ENCODE measurements at places on chromosomes 5 and 9.

DNA sequence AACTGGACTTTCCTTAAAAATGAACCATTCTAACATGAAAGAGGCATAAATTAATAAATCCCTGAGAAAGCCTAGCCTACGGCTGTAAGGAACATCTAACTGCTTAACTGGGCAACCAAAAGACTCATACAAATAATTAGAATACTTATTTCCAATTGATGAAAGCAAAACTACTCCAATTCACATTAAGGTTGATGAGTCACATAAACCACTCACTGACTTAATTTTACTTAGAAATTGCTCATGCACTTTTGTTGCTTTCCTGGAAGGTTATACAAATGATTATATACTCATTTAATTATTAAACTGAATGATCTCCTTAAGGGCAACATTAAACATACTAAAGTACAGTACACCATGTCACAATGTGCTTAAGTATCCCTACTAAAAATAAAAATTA is 101.9 kb downstream of the NFIB start:
- DNase-seq = no peak

DNA sequence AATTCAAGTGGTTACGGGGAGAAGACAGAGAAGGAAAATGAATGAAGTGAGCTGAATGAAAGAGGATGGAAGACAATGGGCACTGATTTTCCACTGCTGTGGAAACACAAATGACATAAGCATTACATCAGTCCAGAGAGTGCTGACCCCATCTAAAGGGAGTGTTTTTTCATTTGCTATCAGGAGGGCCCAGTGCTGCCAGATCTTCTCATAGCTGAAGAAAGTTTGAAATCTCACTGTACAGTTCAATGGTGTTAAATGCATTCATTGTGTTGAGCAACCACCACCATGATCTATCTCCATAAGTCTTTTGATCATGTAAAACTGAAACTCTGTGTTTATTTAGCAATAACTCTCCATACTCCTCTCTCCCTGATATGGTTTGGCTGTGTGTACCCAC is 41.5 kb upstream of the STARD4 start:
- no peak for DNase-seq

DNA sequence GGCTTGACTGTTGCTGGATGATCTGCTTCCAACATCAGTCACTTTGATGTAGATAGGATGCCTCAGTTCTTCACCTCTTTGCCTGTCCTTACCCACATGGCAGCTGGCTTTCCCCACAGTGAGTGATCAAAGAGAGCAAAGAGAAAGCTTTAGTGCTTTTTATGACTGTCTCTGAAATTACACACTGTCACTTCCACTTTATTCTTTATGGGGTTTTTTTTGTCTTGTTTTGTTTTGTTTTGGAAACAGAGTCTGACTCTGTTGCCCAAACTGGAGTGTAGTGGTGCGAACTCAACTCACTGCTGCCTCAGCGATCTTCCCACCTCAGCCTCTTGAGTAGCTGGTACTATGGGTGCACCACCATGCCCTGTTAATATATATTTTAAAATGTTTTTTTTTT is 32.4 kb upstream of the C5orf24 start:
- DNase-seq = no peak

DNA sequence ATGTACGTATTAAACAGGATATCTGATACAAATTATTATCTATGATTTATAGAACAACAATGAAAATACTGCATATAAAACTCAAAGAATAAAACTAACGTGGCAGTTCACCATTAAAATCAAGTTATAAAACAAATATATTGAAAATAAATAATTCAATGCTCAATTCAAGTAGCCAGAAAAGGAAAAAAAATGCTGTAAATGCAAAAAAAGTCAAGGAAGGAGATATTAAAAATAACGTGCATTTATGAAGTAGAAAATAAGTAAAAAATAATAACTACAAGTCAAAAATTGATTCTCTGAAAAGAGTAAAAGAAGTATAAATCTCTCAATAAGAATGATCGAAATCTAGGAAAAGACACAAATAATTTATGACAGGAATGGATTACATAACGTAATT is 460.5 kb upstream of the CD180 start:
- DNase-seq = no peak

- no peak for DNase-seq
These were observed 98.8 kb upstream of the RAPGEF1 start for GRCh38 chr9:131838530-131839280.

- DNase-seq = no peak
These were observed 82.7 kb downstream of the IZUMO3 start for GRCh38 chr9:24462951-24463350.

GRCh38 chr5:84430079-84430478 is 45.4 kb upstream of the EDIL3 start:
- DNase-seq = no peak

DNA sequence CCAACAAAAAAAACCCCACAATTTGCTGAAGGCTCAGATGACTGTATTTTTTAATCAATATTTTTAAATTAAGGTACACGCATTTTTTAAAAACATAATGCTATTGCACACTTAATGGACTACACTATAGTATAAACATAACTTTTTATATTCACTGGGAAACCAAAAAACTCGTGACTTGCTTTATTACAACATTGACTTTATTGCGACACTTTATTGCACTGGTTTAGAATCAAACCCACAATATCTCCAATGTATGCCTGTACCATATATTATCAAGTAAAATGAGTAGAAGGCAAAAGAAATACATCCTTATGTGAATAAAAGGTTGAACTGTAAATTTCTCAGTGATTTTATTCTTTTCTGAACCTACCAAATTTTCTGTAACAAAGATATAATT is 53.7 kb downstream of the RICTOR start:
- DNase-seq = no peak

DNA sequence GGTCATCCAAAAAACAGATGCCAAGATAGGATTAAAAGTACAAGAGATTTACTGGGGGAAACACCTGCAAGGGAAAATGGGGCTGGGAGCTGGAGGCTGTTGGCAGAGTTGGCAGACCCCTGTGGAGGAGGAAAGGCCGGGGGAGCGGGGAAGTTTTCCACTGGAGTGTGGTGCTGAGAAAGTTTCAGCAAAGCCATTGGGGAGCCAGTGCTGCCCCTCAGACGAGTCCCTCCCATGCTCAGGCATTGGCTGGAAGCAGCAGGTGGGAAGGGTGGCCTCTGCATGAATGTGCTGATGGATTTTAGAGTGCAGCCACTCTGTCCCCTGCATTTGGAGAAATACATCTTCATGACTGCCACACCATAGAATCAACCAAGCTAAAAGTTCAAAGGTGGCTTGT is 52.8 kb downstream of the TTC1 start:
- no peak for DNase-seq

GRCh38 chr5:107871023-107871422 is 200.3 kb upstream of the EFNA5 start:
- no peak for DNase-seq

GRCh38 chr5:159956074-159956473 is 39.8 kb downstream of the ADRA1B start:
- DNase-seq = no peak

DNA sequence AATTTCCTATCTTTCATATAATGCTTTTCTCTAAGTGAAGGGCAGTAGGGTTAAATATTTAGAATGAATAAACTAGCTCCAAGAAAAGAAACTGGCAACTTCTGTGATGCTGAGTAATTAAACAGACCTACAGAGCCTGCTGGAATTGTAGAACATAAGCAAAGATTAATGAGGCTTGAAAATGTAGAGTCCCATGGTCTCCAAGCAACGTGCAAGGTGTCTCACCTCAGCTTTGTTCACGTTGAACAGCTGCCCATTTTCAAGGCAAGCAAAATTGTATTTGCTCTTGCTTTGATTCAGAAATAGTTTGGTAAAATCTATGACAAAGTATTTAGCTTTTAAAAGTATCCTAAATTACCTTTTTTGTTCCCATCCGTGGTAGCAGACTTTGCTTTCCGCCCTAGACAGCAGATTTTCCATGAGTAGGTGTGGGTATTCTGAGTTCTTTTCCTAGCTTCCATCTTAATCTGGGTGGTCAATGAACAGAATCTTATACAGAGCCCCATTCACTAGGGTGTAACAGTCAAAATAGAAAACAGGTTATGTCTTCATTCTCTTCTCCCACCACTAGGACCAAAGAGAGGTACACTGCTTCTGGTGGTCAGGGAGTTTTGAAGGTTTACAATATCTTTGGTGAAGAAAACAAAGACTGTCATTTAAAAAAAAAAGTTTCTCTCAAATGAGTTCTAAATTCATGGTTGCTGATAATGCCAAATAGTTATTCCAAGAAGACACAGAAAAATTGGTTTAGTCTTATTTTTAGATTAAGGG is 52.1 kb upstream of the TYRP1 start:
- DNase-seq = no peak

GRCh38 chr5:146101646-146102045 is 3.7 kb downstream of the PLAC8L1 start:
- no peak for DNase-seq

GRCh38 chr5:14744296-14745187 is 80.0 kb downstream of the OTULIN start:
- DNase-seq = no peak

DNA sequence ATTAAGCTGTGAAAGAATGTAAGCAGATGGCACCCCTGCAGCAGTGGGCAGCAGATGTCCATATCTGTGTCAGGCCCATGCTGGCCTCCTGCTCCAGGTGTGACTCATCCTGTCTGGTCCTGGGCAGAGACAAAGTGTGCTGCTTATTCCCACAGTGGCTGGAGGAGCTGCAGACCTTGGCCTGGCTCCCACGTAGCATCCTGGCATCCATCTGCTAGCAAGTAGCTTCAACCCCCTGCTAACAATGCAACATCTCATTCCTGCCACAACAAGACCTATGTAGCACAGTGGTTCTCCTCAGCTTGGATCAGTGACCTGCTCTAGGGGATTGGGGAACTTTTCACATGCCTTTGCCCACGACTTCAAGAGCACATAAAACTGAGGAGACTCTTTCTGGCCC is 126.4 kb upstream of the SLC12A2 start:
- no peak for DNase-seq

DNA sequence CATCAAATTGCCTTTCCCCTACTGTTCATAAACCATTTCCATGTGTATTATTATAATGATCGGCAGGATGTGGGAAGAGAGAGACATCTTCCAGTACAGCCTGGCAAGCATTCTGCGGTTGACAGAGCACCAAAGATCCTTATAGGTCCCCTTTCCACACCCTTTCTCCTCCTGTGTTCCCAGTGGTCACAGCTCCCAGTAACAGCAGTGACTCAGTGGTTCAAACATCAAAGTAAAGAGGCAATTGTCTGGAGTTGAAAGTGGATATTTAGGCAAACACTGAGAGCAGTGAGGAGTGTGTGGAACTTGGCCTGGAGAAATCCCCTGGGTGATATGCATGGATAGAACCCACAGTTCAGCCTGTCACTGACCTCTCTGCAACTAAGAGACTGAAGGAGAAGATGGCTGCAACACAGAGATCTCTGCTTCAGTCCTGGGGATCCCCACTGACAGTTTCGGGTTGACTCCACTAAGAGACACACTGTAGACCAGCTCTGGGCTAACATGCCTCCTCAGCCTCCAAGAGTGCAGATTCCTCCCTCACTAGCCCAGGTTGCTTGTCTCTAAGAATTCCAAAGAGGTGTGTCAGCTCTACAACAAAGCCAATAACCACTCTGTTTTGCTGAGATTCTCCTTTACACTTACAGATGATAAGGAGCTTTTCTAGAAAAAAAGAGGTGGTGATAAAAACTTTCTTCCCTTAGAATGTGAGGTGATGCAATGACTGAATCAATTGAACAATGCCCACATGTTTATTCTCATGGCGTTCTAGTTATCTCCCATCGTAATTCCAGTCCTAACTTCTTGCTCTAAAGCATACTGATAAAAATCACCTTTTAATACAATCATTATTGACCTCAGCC is 94.4 kb upstream of the IL6ST start:
- DNase-seq = no peak

GRCh38 chr5:88092958-88093605 is 175.6 kb downstream of the TMEM161B start:
- no peak for DNase-seq

DNA sequence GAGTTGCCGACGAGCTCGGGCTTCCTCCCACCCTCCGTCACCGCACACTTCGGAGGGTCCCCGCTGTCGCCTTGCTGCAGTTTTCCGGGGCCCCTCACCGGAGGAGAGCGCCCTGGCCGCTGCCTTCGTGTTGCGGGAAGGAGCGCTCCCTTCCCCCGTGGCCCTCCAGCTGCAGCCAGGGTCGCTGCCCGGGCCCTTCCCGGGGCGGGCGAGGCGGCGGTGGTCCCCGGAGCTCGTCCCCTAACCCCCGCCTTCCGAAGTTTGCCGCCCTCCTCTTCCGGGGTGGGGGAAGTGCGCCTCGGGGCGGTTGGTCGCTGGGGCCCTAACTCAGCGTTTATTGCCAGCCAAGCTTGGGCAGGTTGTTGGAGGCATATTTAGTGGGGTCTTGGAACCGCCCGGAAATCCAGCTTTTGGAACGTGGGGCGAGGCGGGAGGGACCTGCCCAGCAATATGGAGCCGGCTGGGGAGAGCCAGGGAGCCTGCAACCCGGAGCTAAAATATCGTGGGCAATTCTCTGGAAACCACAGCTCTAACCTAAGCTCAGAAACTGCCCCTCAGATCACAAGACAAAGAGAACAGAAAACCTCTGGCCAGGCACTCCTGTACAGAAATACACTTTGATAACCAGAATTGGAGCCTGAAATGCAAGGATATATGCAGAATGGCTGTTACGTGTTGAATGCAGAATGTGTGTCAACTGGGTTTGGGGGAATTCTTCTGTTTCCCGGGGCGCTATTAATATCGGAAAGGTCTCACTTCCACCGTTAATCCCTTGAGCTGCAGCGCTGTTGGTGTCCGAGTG is 890 bp downstream of the PIK3R1 start:
- DNase-seq = peak; percentile 33

GRCh38 chr9:127915801-127916719 is 781 bp downstream of the ST6GALNAC4 start:
- DNase-seq = no peak

DNA sequence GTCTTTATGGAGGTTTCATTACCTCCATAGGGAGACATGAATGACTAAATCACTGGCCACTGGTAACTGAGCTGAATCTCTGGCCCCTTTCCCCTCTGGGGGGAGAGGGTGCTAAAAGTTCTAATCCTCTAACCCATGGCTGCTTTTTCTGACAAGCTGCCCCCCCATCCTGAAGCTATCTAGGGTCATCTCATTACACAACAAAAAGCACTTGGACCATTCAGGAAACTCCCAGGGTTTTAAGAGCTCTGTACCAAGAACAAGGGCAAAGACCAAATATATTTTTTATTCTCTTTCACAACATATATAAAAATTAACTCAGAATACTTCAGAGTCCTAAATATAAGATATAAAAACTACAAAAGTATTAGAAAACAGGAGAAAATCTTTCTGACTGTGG is 14.3 kb downstream of the AUH start:
- DNase-seq = no peak

DNA sequence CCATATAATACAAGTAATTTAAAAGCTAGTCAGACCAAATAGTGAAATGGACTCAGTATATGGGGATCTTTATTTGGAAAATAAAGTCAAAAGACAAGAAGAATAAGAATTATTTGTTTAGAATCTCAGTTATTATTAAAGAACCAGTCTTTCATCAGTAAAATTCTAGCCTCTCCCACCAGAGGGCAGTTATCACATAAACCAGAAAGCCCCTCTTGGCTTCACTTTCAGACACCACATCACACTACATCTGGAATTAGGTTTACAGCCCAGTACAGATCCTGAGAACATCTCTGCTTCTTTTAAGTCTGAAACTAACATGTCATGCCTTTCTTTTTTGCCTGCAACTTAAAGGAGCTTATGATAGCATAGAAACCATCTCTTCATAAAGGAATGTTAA is 12.2 kb upstream of the HSPB3 start:
- DNase-seq = no peak

GRCh38 chr9:18869725-18870124 is 163.3 kb downstream of the SAXO1 start:
- no peak for DNase-seq

GRCh38 chr5:135569755-135570452 is 8.9 kb downstream of the CXCL14 start:
- no peak for DNase-seq
